ENCODE measurements at places on chromosomes 7 and 10.
A peak's percentile ranks its signal among the peaks of the same experiment; 100 is the strongest.

GRCh38 chr10:125283191-125283835 is 123.0 kb upstream of the CTBP2 start:
- DNase-seq = no peak

- no peak for DNase-seq
Measured at GRCh38 chr7:97269741-97270140, 152.2 kb downstream of the SDHAF3 start.

DNA sequence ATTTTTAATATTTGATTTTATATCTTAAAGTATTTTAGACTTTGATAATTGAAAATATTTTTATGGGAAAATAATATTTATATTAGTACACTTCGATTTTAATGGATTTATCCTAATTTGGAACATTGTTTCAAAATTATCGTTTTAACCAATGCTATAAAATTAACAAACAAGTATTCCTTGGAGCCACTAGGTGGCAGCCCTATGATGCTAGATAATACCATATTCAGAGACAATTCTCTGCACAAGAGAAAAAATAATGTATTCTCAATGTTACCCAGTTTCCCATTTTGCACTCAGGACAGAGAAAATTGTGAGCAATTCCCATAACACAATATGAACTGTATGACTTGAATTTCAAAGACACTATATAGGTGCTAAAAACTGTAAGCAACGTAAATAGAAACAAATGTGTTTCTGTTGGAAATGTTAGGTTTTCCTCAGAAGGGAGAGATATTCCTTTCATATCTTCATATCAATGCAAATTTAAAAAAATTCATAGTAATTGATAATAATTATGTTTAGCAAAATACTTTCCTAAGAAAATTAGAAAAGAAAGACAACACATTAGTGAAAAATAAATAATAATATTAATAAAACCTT is 237.8 kb downstream of the SEMA3E start:
- peak; percentile 73 for DNase-seq

DNA sequence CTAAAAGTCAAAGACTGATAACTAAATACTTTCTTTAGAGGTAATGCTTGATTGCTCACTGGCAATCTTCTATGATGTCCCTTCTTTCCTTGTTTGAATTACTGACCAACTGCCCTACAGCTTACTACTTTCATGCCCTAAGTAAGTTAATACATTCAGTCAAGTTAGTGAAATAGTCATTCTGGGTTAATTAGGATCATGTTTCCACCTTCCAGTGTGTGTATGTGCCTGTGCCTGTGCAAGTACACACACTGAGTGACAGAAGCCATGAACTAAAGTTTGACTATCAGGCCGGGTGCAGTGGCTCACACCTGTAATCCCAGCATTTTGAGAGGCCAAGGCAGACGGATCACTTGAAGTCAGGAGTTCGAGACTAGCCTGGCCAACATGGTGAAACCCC is 187.9 kb downstream of the CACNA2D1 start:
- no peak for DNase-seq

GRCh38 chr7:42596737-42597136 is 315.1 kb downstream of the C7orf25 start:
- no peak for DNase-seq

Measured in NAMALWA (cell line).